ENCODE measurements at places on chromosomes 3 and 15. TPM values are rescaled to one million over a fixed set of nuclear protein-coding genes. Genes with fewer than 3 reads are reported as not detected.

DNA sequence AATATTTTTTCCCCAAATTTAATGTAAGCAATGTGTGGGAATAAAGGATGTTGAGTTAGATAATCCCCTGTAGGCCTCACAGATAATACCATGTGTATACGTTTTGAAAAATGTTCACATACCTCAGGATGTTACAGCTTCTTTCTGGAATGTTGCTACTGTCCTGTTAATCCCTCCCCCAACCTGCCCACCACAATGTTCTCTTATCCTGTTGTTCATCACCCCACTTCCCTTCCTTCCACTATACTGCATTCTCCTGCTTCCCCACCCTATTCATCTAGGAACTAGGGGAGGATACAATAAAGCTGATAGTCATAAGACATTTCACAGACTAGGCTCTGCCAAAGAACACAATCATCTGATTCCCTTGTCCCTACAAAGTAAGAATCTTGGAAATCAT is 92.1 kb downstream of the IGF2BP2 start:
- no peaks in the 10 kb centered on the region for H3K27me3 ChIP-seq
- H3K36me3 ChIP-seq: no peaks in the 10 kb centered on the region
- H3K4me1 ChIP-seq: peaks cover 40% of the 10 kb centered on the region
- H3K27ac ChIP-seq: no peak overlapping the region
- no peak overlapping the region for H3K4me3 ChIP-seq
- DNase-seq: peak; percentile 90

DNA sequence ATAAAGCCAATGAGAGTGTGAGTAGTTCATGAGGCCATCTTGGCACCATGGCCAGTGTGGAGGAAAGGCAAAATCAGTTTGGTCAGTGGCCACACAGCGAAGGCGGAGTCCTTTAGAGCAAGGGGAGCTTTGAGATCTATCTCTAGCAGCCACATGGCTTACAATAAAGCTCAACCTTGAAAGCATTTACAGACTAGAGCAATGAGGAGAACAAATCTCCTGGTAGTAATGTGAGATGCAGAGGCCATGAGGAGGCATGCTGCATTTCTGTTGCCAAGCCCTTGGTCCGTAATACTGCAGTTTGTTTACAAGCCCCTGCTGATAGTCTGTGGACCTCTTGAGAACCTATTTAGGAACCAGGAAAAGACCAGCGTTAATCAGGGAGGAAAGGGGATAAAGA is 381.5 kb upstream of the C2CD4B start:
- H3K27ac ChIP-seq: no peak overlapping the region
- peaks cover 10% of the 10 kb centered on the region for H3K4me1 ChIP-seq
- no peak for DNase-seq
- H3K4me3 ChIP-seq: no peak overlapping the region
- H3K27me3 ChIP-seq: no peaks in the 10 kb centered on the region
- no peaks in the 10 kb centered on the region for H3K36me3 ChIP-seq

DNA sequence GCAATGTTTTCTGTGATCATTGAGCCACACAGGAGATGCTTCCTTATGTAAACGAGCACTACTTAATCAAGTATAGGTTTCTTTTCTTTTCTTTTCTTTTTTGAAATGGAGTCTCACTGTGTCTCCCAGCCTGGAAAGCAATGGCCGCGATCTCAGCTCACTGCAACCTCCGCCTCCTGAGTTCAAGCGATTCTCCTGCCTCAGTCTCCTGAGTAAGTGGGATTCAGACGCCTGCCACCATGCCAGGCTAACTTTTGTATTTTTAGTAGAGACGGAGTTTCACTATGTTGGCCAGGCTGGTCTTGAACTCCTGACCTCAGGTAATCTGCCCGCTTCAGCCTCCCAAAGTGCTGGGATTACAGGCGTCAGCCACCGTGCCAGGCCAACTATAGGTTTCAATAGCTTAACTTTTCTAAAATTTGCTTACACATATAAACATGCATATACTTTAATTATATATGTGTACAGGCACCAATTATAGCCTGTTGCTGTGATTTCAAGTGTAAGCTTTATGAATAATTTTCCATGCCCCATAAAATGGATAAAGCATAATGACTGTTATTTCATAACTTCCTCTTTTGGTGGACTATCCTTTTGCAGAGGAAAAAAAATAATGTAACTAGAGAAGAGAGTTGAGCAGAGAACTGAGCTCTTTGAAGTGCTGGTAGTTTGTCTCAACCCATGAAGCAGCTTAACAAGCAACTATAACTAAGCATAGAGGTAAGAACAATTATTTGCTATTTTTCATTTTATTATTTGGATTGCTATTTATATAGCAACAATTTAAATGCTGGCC is 24.8 kb upstream of the MBNL1 start:
- H3K4me1 ChIP-seq: peaks cover 3% of the 10 kb centered on the region
- no peak for DNase-seq
- no peak overlapping the region for H3K27ac ChIP-seq

GRCh38 chr15:39909007-39909406 is 11.1 kb downstream of the GPR176 start:
- H3K4me1 ChIP-seq: peaks cover 29% of the 10 kb centered on the region
- H3K27ac ChIP-seq: no peak overlapping the region
- H3K27me3 ChIP-seq: no peaks in the 10 kb centered on the region
- no peak for DNase-seq
- peaks cover 2% of the 10 kb centered on the region for H3K36me3 ChIP-seq

DNA sequence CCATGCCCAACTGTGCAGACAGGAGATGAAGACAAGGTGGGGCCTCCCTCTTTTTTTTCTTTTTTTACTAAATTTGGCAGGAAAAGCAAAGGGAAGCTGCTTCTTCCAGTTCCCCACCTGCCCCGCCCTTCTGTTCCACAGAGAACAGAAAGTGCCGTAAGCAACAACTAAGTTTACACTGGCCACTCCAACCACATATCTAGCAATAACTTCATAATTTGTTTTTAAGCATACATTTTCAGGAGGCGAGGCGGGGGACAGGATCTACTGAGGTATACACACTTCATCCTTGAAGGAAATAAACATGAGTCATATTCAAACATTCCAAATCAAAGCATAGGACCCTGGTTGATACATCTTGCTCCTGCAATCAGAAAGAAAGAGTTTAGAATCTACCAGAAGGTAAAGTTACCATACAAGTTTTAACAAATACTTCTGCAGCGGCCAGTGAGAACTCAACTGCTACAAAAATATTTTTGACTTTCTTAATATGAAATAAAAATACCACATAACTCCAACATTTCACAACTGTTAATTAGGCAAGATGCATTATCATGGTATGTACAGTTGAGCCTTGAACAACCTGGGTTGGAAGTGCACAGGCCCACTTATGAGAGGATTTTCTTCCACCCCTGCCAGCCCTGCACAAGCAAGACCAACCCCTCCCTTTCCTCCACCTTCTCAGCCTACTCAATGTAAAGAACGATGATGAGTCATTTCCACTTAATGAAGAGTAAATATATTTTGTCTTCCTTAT is 50.7 kb downstream of the FOXP1 start:
- peaks cover 16% of the 10 kb centered on the region for H3K4me1 ChIP-seq
- H3K4me3 ChIP-seq: no peak overlapping the region
- no peaks in the 10 kb centered on the region for H3K36me3 ChIP-seq
- DNase-seq: peak; percentile 51
- H3K27ac ChIP-seq: no peak overlapping the region

GRCh38 chr3:111733154-111733553 is 125.9 kb upstream of the PHLDB2 start:
- no peak for DNase-seq
- no peak overlapping the region for H3K4me3 ChIP-seq
- H3K27me3 ChIP-seq: peaks cover 2% of the 10 kb centered on the region
- no peak overlapping the region for H3K27ac ChIP-seq

DNA sequence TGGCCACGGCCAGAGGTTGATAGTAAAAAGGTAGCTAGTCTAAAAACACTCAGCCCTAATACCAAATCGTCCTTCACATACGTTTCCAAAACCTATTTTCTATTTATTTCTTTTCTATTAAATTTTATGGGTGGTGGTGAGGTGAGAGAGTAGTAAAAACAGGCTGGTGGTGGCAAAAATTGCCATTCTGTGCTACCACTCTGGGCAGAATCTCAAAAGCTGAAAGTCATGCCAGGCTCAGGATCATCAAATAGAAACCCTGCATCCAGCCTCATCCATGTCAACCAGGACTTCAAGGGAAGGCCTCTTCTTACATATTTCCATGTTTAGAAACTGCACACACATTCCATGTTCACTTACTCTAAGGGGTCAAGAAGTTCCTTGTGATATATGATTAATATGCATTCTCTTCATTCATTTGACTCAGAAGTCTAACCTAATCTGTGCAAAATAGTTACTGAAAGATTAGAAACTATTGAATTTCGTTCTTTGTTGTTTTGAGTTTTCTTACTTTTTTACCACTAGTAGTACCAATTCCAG is 153.1 kb downstream of the TNIK start:
- DNase-seq: no peak
- H3K4me1 ChIP-seq: peaks cover 1% of the 10 kb centered on the region
- no peaks in the 10 kb centered on the region for H3K36me3 ChIP-seq
- H3K27ac ChIP-seq: no peak overlapping the region
- no peak overlapping the region for H3K4me3 ChIP-seq

DNA sequence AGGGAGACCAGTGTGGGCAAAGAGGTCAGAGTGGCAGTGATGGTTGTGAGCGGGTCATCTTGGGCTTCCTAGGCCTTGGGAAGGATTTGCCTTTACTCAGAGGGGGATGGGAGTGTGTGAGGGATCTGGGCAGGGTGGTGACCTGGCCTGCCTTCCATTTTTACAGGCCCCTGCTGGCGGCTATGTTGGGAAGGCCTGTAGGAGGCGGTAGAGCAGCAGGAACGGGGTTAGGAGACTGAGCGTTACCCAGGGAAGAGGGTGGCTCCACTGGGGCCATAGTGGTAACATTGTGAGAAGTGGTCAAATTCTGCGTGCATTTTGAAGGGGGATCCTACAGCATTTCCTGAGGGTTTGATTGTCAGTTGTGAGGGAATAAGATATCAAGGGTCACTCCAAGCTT is 307.3 kb upstream of the CTDSPL start:
- no peak overlapping the region for H3K27ac ChIP-seq
- DNase-seq: no peak
- H3K4me3 ChIP-seq: no peak overlapping the region
- H3K4me1 ChIP-seq: no peaks in the 10 kb centered on the region
- H3K27me3 ChIP-seq: peaks cover 9% of the 10 kb centered on the region

GRCh38 chr3:149528340-149528650 is 53.8 kb downstream of the TM4SF4 start:
- no peak for DNase-seq
- H3K4me3 ChIP-seq: no peak overlapping the region
- H3K27ac ChIP-seq: no peak overlapping the region
- peaks cover 13% of the 10 kb centered on the region for H3K4me1 ChIP-seq

GRCh38 chr3:27888562-27888961 is 166.4 kb upstream of the EOMES start:
- no peak overlapping the region for H3K27ac ChIP-seq
- H3K36me3 ChIP-seq: no peaks in the 10 kb centered on the region
- H3K4me3 ChIP-seq: no peak overlapping the region
- peak; percentile 0 for DNase-seq
- H3K4me1 ChIP-seq: no peaks in the 10 kb centered on the region

- H3K4me3 ChIP-seq: no peak overlapping the region
- no peaks in the 10 kb centered on the region for H3K4me1 ChIP-seq
- H3K27ac ChIP-seq: no peak overlapping the region
- no peak for DNase-seq
- no peaks in the 10 kb centered on the region for H3K36me3 ChIP-seq
These were observed 124.0 kb downstream of the KCNH8 start for GRCh38 chr3:19272296-19272695.

DNA sequence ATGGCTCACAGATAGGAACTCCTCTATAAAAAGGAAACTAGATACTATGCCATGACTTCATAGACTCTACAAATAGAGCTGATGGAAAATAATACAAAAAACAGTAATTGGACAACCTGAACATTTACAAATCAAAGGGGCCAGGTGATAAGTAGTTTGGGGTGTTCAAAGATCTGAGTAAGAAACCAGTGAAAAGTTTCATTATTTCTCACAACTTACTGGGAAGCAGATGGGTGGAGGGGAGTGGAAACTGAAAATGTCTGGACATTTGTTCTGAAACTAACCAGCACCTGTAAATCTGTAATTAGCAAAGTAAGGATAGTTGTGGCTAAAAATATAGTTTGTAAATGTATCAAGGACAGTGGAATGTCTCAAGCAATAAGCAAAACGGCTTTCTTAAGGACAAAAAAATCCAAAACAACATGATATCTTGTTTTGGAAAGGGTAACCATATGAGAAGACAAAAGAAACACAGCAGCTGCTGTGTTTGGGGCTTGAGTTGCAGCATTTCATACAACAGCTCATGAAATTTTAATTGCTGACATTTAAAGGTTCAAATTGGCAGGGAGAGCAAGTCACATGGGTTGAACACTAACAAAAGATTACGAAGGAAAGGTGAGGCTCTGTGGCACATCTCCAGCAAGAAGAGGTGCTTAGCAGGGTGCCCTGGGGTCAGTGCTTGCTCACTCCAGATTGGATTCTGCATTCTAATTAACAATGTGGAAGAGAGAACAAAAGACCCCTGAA is 26.8 kb upstream of the THBS1 start:
- DNase-seq: no peak
- no peaks in the 10 kb centered on the region for H3K36me3 ChIP-seq
- H3K4me1 ChIP-seq: peaks cover 26% of the 10 kb centered on the region
- no peaks in the 10 kb centered on the region for H3K27me3 ChIP-seq

DNA sequence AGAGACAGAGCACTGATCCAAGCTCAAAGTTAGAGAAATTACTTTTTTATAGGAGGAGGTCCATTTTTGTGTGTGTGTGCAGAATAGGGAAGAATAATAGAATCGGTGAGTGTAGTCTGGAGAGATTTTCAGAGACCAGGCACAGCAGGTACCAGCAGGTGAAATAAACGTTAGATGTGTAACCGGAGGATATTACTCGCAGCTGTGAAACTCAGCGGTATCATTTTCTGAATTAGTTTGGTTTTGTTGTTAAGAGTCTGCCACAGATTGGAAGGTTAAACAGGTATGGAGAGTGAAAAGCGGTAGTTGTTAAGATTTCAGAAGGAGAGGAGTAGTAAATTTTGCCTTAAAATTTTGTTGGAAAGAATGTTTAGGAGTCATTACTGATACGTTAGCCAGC is 69.9 kb downstream of the RGMA start:
- H3K4me1 ChIP-seq: no peaks in the 10 kb centered on the region
- no peak overlapping the region for H3K27ac ChIP-seq
- H3K27me3 ChIP-seq: no peaks in the 10 kb centered on the region
- H3K36me3 ChIP-seq: peaks cover 58% of the 10 kb centered on the region

RLBP1 gene
- not detected for total RNA-seq

DGKG gene
- total RNA-seq: 2.5 TPM

CLDN18 gene
- not detected for total RNA-seq

UBA7 gene
- 18.6 TPM for total RNA-seq

P2RY13 gene
- total RNA-seq: not detected

SEC61A1 gene
- total RNA-seq: 478 TPM

MRAS gene
- total RNA-seq: 59.3 TPM

HOMER2 gene
- total RNA-seq: 0.56 TPM

FEZF2 gene
- not detected for total RNA-seq
